ENCODE measurements at places on chromosomes 2 and 18.

GRCh38 chr2:220586980-220587530, 959.6 kb downstream of the SLC4A3 start:
- DNase-seq: no peak

GRCh38 chr18:76349067-76349715, 145.9 kb downstream of the ZNF516 start:
- DNase-seq: peak; percentile 50

DNA sequence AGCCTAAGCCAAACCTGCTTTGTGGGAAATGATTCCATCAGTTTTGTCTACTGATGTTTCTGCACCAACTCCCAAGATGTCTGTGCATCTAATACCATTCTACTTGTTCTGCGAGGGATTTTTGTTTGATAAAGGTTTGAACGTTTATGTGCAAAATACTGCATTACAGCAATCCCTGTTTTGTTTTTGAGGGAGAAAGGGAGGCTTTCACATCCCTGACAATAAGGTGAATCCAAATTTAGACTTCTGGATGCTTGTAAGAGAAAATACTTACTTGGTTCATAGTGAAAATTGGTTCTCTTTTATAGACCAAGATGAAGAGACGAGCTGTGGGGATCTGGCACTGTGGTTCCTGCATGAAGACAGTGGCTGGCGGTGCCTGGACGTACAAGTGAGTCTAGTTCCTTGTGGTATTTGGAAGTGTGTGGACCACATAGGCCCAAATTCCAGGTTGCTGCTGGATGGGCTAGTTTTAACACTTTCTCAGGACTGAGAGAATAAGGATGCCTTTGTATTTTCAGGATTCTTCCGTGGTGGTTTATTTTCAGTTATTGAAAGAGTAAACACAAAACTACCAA, 1.1 kb downstream of the RPL37A start:
- DNase-seq: no peak

GRCh38 chr2:60872510-60872928, 8.9 kb upstream of the REL start:
- no peak for DNase-seq

GRCh38 chr2:168718622-168719021, 83.8 kb upstream of the NOSTRIN start:
- no peak for DNase-seq

DNA sequence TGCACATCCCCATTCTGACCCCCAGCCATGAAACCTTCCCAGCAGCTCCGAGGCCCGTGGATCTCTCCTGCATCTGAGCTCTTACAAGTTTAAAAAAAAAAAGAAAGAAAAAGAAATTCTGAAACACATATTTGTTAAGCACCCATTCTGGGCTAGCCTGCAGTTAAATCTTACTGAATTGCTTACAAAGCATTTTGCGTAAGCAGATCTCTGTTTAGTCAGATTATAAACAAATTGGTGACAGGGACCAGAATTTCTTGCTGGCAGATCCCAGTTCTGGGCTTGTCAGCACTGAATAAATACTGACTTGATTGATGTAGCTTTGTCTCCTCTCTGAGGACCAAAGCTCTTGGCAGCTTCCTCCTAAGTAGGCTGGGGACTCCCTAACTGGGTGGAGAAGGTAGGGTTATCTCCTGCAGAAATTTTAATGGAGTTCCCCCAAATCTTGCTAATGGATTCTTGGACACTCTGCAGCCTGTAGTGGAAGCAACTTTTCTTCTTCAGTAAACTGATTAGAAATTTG, 160.9 kb downstream of the MIB1 start:
- no peak for DNase-seq

- no peak for DNase-seq
These were observed 7.0 kb downstream of the TTC39C start for GRCh38 chr18:24021505-24021904.

DNA sequence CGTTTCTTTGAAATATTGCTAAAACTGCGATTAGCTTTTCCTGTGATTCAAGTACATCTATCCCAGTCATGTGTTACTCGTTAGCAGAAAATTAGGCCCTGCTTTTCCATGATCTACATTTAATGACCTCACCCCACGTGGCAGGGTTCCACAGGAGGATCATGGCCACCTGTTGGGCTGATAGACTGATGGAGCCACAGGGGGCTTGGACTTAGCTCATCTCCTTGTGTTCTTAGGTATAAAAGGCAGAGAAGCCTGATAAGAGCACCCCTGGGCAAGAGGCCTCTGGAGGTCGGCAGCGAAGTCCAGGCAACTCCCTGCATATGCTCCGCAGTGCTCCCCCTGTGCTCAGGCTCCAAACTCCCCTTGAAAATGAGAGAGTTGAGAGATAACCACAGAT, 12.9 kb downstream of the FZD7 start:
- DNase-seq: no peak

GRCh38 chr18:48848641-48849143, 102.1 kb downstream of the SMAD7 start:
- no peak for DNase-seq

DNA sequence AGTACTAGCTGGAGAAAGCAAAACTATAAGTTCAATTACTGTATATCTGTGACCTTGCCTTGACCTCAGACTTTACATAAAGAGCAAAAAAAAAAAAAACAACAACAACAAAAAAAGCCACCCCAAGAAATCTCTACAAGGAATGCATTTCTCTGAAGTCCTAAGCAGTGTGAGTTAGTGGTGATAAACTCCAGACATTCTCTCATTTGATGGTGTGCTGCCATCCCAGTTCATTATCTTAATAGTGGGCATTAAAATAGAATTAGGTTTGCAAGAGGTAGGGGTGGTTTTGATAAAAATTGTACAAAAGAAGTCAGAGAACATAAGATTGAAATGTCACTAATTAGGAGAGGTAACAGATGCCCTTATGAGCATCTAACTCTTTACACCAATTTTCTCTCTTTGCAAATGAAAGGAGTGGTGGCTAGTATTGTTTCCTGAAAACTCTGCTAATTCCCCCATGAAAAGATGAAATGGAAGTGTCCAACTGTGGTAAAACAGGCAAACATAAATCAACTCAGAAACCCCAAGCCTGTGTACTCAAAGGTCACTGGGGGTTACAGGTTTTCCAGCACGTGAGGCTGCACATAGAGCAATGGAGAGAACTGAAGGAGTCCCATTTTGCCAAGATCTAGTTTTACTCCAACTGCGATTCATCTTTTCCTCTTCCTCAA, 131.9 kb downstream of the MEIS1 start:
- no peak for DNase-seq

DNA sequence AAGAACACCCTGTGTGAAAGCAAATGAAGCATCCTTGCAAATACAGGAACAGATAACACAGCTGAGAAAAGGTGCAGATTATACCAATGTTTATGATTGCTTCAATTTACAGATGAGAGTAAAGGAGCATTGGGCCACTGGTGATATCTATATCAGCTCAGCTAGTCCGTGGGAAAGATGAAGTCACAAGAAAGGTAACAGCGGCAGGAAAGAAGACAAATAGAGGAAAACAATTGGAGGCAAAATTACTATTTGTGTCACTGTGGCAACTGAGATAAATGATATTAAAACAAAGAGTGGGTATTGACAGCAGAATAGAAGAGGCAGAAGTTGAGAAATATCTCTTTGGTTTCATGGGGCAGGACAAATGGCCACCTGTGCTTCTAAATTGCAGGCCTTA, 121.2 kb upstream of the CAVIN2 start:
- DNase-seq: no peak

DNA sequence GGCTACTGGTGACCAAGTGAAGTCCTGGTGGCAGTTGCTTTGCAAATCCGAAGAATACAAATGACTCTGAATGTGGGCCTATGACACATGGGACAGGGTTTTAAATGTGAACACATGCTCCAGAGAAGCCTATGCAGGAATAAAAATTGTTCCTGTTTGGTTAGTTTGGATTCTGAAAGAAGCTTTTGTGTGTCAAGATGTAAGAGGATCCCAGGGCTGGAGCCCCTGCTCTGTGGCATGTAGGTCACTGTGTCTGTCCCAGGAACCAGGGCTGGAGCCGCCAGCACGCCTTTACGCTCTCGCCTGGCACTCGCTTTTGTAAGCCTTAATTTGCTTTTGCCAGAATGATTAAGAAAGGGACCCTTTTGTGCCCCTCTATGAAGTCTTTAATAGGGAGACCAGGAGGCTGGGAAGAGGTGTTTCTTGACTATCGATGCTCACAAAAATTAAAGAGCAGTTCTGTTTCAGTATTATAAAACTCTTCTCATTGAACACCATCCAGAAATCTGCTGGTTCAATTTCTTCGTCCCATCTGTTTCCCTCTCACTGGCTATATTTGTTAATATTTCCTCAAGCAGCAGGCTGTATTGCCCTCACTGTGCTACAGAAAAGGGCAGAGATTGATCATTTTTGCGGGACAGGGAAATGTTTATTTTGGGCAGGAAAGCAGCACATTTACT, 532.7 kb upstream of the POU3F3 start:
- DNase-seq: no peak

GRCh38 chr2:191676790-191677645, 918 bp upstream of the NABP1 start:
- DNase-seq: peak; percentile 16

- no peak for DNase-seq
These were observed 1602.7 kb upstream of the SLC39A10 start for GRCh38 chr2:194054313-194054712.

- DNase-seq: no peak
These were observed 169.4 kb downstream of the PLCL1 start for GRCh38 chr2:197973772-197974171.

DNA sequence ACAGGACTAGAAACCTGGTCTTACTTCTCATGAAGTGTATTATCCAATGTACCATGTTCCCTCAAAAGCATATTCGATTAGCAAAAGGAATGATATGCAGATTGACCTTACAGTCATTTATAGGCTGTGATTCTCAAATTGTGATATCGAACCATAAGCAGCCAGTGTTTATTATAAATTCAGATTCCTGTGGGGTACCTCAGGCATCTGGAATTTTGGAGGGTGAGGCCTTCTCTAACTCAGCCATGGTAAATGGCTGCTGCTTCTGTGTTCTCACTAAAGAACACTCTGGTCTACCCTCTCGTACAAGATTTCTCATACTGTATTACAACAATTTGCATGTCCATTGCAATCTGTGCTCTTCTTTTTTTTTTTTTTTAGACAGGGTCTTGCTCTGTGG, 84.5 kb downstream of the PRPF40A start:
- no peak for DNase-seq

- no peak for DNase-seq
These were observed 69.9 kb downstream of the KCNH7 start for GRCh38 chr2:162768656-162769055.

- DNase-seq: no peak
These were observed 49.0 kb downstream of the MAP2 start for GRCh38 chr2:209472871-209473270.

- no peak for DNase-seq
These were observed 87.1 kb upstream of the DNAJC10 start for GRCh38 chr2:182628916-182629315.

DNA sequence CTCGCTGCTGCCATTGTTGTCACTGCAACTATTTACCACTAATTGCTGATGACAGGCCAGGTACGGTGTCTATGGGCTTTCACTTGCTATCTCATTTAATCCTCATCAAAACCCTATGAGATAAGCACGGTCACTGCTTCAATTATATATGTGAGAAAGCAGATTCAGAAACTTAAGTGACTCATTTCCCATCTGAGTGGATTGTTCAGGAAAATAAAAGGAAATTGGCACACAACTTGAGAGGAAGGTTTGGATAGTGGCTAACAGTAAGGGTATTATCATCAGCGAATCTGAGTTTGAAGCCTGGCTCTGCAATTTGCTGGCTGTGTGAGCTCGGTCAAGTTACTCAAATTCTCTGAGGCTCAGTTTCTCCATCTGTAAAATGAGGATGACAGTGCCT, 196.0 kb downstream of the KCNS3 start:
- no peak for DNase-seq

DNA sequence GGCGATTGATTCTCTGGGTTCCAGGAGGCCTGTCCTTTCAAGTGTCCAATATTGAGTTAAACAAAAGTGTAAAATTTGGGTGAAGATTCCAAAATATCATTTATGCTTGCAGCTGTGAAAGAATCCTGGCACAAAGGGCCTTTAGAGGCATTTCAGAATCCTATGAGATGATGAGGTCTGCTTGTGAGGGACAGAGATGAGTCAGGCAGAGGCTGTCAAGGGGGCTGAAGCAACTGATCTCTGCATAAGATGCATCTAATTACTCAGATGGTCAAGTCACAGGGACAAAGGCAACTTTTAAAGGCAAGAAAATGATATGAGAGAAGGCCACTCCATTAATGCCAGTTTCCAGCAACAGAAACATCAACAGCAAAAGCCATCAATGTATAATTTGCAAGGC, 78.8 kb downstream of the FHOD3 start:
- DNase-seq: no peak

DNA sequence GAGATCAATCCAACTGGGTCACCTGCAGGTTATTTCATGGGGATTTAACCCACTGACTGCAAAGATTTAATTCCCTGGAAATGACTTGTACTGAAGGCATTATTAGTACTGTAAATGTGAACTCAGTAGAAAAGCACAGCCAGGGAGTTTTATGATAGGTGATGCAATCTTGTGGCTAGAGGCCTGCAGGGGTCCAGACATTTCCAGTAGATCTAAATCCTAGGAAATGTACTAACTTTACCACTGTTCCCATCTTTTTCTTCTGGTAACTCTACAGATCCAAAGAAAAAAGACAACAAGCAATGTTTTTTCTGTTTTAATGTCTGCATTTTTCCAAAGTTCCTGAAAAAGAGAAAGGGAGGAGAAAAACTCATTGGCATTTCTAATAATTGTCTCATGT, 500.1 kb downstream of the ARHGAP15 start:
- no peak for DNase-seq

DNA sequence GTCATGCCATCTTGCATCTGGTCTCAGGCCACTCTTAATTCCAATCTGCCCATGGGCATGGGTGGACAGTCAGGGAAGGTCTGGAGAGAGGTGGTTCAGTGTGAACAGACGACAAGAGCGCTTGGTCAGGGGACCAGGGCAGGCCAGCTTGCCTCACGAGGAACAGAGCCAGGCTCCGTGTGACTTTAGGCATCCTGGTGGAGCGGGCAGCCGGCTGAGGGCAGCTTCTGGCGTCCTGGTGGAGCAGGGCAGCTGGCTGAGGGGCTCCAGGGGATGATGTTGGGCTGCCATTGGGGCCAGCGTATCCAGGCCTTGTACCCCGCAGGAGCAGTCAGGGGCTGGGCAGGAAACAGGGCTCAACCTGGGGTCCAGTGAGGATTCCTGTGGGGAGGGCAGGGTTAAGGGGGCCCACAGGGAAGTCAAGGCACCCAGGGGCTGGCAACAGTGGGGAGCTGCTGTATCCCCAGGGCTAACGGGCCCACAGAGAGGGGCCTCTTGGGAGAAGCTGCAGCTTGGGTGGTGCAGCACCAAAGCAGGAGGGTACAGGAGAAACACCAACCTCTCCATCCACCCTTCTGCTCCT, 197.9 kb upstream of the TWIST2 start:
- DNase-seq: no peak

- no peak for DNase-seq
These were observed 187.1 kb downstream of the PTPRM start for GRCh38 chr18:7754258-7754657.

DNA sequence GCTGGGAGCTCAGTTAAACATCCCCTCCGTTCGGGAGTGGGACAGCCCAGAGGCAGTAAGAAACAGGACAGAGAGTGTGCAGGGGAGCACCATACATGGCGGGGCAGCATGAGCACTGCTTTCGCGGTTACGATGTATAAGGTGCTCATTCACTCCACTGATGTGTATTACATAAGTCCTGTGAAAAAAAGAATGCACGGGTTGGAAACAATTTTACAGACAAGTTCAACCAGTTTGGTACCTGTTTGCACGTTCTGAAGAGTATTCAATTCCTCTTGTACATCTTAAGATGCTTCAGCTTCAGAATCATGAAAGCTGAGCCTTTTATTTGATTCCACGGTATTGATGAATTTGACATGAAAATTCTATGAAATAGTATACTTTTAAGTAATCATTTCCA, 97.8 kb upstream of the NETO1 start:
- DNase-seq: no peak

GRCh38 chr18:48612511-48612910, 73.7 kb downstream of the CTIF start:
- DNase-seq: no peak
